ENCODE measurements at places on chromosomes 7 and 10.

GRCh38 chr7:105585850-105586500 is 4.7 kb upstream of the EFCAB10 start:
- DNase-seq = no peak

DNA sequence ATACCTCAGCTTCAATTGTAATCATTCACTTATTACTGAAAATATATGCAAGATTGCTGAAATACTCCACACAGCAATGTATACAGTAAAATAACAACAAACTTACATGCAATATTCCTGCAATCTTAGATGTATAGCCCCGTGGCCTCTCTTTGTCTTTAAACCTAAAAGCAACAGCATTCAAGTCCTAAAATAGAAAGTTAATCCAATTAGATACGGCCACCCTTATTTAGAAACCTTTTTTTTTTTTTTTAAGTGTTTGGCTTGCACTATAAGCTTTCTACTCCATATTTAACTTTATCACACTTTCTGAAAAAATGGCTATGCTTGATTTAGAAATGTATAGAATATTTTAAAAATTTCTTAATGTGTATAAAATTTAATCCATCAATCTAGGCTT is 67.6 kb downstream of the IDE start:
- no peak for DNase-seq

GRCh38 chr7:105268056-105268455 is 120.7 kb downstream of the SRPK2 start:
- peak; percentile 45 for DNase-seq

DNA sequence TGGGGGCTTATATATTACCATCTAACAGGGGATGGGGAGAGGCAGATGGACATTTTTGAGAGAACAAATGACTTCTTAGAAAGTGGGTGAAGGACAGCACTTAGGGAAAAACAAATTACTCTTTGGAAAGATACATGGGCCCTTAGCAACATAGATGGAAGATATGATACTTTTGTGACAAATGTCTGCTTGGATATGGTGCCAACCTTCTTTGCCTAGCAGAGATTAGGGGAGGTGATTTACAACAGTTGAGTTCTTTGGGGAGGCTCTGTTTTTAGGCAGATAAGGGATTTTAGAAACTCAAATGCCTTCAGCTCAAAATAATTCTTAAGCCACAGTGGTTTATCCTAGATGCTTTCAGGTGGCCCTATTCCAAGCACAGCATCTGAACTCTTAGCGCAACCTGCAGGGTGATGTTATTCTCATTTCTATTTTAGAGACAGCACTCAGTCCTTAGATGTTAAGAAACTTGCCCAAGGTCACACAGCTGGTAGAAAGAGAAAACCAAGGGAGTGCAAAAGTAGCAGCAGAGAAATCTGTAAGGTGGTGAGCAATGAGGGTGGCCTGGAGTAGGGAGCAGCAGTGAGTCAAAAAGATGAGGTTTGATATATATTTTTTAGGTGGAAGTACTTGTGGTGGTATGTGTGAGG is 75.1 kb upstream of the KMT2E start:
- no peak for DNase-seq

GRCh38 chr7:27154369-27154768 is 2.0 kb upstream of the HOXA3 start:
- DNase-seq = no peak

DNA sequence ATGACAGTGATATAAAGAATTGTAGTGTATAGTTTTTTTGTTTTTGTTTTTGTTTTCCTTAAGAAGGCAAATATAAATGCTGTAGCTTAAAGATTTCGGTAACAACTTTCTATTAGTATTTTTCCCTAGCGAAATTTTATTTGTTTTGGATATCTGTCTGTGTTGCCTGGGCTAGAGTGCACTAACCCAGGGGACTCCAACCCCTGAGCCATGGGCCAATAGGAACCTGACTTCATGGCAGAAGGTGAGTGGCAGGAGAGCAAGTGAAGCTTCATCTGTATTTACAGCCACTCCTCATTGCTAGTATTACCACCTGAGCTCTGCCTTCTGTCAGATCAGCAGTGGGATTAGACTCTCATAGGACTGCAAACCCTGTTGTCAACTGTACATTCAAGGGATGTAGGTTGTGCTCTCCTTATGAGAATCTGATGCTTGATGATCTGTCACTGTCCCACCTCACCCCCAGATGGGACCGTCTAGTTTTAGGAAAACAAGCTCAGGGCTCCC is 65.4 kb upstream of the CCAR1 start:
- no peak for DNase-seq

DNA sequence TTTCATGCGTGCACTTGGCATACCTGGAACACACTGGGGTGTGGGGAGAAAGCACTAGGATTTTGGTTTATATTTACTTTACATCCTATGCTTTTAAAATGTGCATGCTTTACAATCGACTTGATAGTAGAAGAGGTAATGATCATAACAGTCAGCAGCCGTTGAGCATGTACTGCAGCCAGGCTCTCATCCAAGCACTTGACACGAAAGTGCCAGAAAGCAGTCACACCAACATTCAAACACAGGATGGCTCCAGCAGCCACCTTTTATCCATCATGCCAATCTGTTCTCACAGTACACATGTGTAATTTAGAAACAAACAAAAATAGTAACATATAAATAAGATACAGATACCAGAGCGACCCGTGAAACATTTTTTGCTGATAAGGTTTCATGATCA is 1.2 kb upstream of the FAM241B start:
- no peak for DNase-seq

GRCh38 chr7:150361402-150361801 is 7.2 kb upstream of the REPIN1 start:
- DNase-seq = no peak

GRCh38 chr10:48366261-48366660 is 59.8 kb downstream of the MAPK8 start:
- DNase-seq = no peak

GRCh38 chr7:37532636-37533035 is 84.0 kb upstream of the ELMO1 start:
- no peak for DNase-seq

- no peak for DNase-seq
Measured at GRCh38 chr10:79905322-79906314, 43.3 kb downstream of the SFTPD start.

DNA sequence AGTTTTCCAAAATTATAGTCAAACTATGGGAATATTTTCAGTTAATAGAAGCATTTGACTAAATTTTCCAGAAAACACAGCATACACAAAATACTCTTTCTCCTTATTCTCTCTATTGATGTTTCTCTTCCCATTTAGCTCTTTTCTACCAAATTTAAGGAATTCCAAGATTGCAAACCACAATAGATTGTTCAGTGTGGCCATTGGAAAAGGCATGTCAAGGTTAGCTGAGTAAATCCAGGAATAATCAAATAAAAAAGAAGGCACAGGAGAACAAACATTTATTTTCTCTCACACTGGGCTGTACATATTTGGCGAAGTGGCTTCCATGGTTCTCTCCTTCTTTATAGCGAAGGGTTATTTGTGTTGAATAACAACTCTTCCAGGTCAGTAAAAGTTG is 117.3 kb downstream of the THSD7A start:
- no peak for DNase-seq

GRCh38 chr10:103990121-103990520 is 23.2 kb downstream of the SLK start:
- DNase-seq = no peak

DNA sequence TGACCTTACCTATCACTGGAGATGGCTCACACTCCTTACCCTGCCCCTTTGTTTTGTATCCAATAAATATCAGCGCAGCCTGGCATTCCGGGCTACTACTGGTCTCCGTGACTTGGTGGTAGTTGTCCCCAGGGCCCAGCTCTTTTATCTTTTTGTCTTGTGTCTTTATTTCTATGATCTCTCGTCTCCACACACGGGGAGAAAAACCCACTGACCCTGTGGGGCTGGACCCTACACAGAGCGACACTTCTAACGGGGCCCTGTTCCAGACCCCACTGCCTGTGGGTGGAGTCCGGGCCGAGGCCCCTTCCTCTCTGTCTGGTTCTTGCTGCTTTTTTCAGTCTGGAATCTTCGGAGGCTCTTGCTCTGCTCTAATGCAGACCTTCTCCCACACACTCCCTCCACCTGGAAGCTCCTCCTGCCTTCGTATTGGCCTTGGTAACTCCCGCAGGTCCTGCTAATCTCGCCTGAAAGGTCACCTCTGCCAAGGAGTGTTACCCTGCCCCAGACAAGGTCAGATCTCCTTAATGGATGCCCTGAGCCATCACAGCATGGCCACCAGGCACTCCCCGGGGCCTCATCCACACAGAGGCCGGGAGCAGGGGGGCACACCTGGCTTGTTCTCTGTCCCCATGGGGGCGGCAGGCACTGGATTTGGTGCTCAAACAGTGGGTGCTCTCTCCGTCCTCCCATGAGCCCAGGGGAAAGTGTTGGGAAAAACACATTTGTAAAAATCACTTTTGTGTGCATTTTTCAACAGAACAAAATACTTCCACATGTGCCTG is 531.7 kb downstream of the PTPRN2 start:
- DNase-seq = no peak

- DNase-seq = no peak
Measured at GRCh38 chr7:5396542-5396941, 27.1 kb downstream of the TNRC18 start.

DNA sequence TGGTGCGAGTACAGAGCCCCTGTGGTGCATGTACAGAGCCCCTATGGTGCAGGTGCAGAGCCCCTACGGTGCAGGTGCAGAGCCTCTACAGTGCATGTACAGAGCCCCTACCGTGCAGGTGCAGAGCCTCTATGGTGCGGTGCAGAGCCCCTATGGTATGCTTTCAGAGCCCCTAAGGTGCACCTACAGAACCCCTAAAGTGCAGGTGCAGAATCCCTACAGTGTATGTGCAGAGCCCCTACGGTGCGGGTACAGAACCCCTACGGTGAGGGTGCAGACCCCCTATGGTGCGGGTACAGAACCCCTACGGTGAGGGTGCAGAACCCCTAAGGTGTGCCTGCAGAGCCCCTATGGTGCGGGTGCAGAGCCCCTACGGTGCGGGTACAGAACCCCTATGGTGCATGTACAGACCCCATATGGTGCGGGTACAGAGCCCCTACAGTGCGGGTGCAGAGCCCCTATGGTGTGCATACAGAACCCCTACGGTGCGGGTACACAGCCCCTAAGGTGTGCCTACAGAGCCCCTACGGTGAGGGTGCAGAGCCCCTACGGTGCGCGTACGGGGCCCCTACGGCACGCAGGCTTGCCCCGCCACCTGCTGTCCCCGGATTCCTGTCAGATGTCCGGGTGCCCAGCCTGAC is 53.5 kb downstream of the MGMT start:
- no peak for DNase-seq

DNA sequence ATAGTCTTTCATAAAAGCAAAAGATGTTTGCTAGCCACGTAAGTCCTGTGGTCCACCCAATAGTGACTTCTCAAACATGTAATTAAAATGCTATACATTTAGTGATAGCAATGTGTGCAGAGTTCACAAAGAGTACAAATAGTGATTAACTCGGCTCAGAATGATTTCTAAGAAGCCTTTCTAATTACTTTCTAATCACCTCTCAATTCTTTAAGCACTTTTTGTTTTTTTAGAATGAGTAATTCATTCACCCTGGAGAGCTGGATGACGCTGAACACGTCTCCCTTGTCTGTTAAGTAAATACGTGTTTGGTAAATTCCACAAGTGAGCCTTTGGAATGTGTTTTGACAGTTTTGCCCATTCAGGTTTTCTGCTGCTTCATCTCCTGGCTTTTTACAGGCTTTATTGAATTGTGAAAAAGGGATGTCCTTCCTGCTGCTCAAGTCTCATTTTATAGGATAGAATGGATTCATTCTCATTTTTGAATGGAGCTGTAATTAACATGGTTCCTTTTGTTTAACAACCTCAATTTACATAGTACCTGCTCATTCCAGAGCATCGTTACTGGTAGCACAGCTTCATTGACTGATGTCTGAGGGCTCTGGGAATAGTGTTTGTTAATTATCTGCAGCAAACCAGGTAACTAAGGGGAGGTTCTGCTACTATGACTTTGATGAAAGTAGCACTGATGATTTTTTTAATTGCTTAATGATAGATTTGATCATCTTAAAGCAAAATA is 212.1 kb downstream of the VTI1A start:
- no peak for DNase-seq

- DNase-seq = no peak
Measured at GRCh38 chr7:129271500-129272355, 46.9 kb downstream of the AHCYL2 start.

- DNase-seq = no peak
Measured at GRCh38 chr10:73163096-73163495, 4.7 kb downstream of the ECD start.

DNA sequence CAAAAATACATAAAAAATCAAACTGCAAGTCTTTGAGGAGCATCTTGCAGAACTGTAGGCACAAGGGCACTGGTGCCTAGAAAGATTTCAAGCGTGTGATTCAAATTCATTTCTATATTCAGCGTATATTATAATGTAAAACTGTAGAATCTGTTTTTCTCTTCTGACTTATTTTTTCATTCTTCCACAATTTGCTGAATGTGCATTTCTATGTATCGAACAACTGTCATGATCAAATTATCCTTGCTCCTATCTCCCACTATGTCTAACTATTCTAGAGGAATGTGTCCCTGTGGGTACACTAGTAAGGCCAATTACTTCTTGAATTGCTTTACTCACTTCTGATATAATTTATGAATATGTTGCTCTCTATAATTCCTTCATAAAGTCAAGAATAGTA is 283.0 kb upstream of the MAGI2 start:
- no peak for DNase-seq

DNA sequence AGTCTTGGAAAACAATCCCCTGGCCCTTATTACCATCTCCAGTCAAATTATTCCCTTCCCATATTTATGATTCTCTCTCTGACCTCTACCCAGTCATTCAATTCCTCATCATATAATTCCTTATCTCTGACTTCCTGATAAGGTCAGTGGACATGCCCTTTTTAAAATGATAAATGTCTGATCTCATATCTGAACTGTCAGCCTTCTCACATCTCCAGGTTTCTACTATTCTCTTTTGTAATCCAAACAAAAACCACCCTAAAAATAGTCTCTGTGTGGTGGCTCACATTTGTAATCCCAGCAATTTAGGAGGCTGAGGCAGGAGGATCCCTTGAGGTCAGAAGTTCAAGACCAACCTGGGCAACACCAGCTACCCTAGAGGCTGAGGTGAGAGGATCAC is 11.9 kb downstream of the GSDME start:
- DNase-seq = no peak

- no peak for DNase-seq
Measured at GRCh38 chr7:107890493-107890961, 456 bp upstream of the DLD start.

- DNase-seq = no peak
Measured at GRCh38 chr7:78081888-78082287, 283.3 kb downstream of the PHTF2 start.

All from amniotic stem cell (primary cell).